ENCODE measurements at places on chromosomes 1 and 21.

GRCh38 chr21:45952974-45953373, 28.6 kb upstream of the COL6A1 start:
- DNase-seq = no peak

DNA sequence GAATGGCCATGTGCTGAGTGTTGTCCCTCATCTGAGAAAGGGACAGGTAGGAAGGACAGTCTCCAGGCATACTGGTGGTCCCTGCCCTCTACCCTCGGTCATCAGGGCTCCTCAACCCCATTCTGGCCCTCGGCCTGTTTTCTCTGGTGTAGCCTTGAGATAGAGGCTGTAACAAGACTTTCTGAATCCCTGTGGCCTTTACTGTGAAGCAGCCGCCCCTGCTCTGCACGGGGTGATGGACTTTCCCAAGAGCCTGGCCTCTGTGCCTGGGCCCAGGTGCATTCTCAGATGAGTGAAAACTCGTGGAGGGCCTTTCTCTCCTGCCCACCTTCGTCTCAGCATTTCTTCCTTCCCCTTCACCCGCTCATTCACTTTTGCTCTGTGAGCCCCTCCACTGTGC, 3.0 kb upstream of the CASQ1 start:
- DNase-seq = no peak

DNA sequence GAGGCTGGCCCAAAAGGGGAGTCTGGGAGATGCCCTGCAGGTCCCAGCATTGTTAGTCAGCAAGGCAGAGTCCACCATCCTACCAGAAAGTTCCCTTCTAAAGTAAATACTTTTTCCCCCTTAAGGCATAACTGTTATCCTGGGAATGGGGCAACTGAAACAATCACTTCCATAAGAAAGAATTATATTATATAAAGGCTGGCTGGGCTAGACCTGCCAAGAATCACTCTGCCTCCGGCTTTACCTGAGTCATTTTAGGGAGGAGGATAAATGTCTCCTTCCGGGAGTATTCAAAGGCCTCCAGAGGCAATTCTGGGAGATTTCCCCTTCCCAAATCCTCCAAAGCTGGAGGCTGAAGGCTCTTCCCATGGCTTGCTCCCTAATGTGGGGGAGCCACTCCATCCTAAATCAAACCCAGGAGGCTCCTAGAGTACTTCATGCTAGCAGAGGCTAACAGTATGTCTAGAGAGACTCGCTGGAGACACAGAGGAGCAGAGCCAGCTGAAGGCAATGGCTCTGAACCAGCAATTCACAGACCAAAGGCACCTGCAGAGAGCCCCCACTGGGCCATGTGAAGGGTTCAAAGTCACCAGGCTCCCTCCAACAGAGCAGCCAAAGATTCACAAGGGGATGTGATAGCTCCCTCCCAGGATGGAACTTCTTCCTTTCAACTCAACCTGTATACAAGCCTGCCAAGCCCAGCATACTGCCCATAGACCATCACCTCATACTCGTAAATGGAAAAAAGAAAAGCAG, 116.0 kb downstream of the ASTN1 start:
- DNase-seq = no peak

GRCh38 chr1:184210862-184211261, 159.3 kb downstream of the TSEN15 start:
- DNase-seq = no peak

DNA sequence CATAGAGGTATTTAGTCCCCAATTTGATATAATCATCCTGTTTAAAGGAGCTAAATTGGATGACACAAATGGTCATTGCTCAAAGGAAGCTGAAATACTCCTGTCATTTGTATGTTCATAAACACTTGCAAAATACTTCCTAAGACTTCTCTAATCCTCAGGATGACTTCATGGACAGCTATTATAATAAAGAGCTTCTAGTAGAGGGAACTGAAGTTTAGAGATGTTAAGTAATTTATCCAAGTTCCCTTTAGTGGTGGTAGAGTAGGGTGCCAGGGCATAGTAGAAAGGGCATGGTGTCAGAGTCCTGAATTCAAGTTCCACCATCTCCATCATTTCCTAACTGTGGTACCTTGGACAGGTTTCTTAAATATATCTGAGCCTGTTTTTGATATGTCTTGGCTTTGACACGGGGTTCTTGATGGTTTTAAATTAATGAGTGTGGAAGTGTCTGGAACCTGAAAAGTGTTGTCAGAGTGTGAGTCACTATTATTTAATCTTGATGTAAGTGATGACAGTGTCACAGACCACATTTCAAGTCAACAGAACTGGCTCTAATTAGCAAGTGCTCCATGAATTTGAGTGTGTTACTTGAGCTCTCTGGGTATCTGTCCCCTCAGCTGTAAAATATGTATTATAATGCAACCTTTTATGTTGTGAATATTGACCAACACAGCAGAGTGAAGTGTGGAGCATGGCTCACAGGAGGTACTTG, 12.1 kb upstream of the GBP6 start:
- no peak for DNase-seq

DNA sequence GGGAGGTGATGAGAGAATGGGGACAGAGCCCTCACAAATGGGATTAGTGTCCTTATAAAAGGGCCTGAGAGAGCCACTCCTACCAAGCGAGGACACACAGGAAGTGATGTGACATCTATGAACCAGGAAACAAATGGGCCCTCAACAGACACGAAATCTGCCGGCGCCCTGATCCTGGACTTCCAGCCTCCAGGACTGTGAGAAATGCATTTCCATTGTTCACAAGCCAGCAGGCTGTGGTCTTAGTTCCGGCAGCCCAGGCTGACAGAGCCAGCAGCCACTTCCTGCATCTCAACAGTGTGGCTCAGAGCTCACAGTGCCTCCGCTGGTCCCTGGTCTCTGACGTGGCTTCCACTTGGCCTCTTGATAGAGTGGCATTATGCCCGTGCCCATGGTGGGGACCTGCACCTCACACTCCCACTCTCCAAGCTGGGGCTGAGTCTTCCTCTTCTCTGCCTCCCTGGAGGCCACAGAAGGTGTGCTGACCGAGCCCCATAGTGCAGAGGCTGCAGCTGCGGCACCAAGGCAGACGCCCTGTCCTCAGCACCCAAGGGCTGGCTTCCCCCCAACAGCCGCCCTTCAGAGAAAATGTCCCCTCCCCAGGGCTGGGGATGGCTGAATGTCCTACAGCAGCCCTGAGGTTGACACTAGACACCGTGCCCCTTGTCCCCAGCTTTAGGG, 44.9 kb downstream of the ACOT7 start:
- no peak for DNase-seq

GRCh38 chr1:94719926-94720793, 100.0 kb upstream of the SLC44A3 start:
- DNase-seq = peak; percentile 77

GRCh38 chr1:14460173-14460572, 138.3 kb upstream of the KAZN start:
- DNase-seq = no peak

- DNase-seq = no peak
Measured at GRCh38 chr1:45492691-45493090, 1.7 kb upstream of the TESK2 start.

DNA sequence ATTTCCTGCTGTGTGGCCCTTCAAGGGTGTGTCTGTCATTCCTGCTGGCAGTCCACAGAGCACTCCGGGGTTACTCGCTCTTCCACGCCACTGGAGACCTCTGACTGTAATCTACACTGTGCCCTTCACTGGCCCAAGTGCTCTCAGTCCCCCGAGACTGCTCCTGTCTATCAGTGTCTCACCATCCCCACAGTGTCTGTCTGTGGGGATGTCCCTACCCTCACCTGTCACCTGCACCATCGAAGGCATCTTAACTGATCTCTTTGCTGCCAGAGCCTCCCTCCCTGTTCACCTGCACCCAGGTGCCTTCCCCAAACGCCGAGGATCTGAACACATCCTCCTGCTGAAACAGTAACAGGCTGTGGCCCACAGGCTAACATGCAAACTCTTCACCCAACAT, 136.7 kb downstream of the MATN1 start:
- DNase-seq = no peak

GRCh38 chr1:243251539-243251938, 3.5 kb downstream of the CEP170 start:
- DNase-seq = no peak

- DNase-seq = no peak
Measured at GRCh38 chr1:68281946-68282615, 49.8 kb upstream of the WLS start.

GRCh38 chr1:198437332-198437731, 103.1 kb downstream of the ATP6V1G3 start:
- DNase-seq = no peak

GRCh38 chr1:147647796-147648633, 22.3 kb downstream of the ACP6 start:
- DNase-seq = no peak

- DNase-seq = peak; percentile 21
Measured at GRCh38 chr1:37846647-37847339, 12.6 kb downstream of the MTF1 start.

- no peak for DNase-seq
Measured at GRCh38 chr1:4571263-4571662, 83.1 kb upstream of the AJAP1 start.

DNA sequence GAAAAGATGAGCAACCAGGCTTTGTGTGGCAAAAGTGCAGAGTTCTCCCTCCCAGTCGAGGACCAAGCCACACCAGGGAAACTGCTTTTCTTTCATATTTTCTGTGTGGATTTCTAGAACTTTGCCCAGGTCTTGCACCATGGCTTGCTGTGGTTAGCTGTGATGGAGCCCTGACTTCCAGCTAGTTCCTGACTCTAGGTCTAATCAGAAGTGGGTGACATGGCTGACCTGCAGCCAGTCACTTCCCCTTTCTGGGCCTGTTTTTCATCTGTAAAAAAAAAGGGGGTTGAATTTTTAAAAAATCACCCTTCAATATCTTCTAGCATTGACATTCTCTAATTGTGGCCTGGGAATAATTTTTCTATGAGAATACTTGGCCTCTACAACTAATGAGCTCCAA, 491.2 kb upstream of the USP24 start:
- DNase-seq = peak; percentile 6

DNA sequence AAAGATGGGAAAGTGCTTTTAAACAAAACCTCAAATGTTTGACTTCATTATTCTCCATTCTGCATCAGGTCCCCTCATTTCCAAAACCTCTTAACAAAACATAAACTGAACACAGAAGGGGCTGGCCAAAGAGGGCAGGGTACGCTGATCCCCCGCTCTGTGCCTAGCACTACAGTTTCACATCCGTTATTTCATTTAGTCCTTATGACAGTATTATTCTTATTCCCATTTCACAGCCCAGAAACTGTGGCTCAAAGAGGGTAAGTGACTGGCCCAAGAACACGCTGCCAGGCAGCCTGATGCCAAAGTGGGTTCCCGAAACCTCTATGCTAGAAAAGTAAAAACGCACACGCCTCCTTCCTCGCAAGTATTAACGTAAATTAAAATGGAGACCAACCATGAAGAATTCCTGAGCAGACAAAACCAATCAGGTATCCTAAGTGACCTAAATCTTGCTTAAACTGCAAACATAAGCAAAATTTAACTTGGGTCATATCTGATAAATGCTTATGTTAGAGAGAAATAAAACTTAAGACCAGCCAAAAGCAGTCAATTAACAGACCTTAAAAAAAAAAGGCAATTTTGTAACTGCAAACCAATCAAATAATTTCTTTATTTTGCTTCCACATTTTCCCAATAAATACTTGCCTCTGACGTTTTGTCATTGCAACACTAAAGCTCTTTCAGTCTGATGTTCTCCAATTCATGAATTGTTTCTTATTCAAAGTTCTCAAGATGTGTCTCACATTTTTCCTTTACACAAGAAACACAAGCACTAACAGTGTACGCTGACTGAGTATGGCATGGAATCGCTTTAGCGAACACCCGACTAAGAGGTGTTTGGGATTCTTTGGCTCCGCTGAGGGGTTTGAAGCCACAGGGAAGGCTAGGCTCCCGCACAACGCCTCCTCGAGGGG, 653 bp downstream of the CASP9 start:
- no peak for DNase-seq

- no peak for DNase-seq
Measured at GRCh38 chr1:164515711-164516331, 43.2 kb upstream of the PBX1 start.

DNA sequence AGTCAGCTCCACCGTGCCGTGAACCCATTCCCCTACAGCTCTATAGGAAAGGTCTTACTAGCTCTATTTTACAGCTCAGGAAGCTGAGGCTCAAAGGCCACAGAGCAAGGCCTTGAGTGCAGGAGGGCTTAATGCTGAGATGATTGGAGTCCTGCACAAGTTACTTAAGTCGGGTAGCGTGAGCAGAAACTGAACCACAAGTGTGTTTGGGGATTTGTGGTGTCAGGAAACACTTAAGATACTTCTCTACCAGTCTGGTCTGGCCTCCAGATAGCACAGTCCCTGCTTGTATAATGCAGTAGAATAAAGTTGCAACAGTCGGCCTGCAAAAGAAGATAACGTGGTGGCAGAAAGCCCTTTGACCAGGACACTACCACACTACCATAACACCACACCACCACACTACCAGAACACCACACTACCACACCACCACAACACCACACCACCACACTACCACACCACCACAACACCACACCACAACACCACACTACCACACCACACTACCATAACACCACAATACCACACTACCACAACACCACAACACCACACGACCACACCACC, 118.1 kb downstream of the SPSB1 start:
- DNase-seq = no peak

DNA sequence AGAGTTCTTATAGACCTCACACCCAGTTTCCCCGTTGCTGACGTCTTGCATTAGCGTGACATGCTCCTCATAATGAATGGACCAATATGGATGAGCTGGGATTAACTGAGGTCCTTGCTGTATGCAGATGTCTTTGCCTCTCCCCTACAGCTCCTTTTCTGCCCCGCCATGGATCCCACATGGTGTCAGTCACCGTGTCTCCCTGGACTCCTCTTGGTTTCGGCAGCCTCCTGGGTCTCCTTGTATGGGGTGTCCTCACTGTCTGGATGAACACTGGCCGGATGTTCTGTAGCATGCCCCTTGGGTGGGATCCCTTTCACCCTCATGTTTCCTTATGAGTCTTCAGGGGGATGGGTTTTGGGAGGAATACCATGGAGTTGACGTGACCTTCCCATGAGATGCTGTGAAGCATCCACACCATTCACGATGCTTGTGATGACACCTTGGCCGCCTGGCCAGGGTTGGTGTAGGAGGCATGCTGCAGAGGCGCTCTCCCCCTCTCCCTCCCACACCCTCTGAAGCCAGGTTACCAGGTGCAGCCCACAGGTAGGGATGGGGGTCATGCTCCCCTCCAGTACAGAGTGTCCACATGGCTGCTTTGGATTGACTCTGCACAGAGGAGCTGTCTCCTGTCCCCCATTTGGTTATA, 4.4 kb downstream of the GJC2 start:
- DNase-seq = no peak
